T-cell (primary cell): ENCODE measurements at places on chromosomes 1 and 21. TPM values are rescaled to one million over a fixed set of nuclear protein-coding genes. Genes with fewer than 3 reads are reported as not detected.

DNA sequence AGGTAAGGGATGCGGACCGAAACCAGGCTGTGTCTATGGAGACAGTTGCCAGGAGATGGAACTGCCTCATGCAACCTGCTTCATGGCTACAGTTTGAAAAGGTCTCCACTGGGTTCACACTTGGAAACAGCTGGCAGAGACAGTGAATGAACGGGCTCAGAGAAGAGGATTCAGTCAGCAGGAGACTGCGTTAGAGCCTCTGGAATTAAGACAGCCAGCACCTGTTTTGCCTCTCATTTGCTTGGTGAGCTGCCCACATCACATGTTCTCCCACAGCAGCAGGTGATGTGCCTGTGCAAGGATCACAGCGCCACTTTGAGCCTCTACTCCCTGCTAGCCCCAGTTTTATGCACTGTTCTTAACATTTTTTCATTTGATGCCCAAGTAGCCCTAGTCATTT, 321.0 kb downstream of the PLPP3 start:
- DNase-seq = no peak

- DNase-seq = no peak
Measured at GRCh38 chr1:37776946-37777516, 12.1 kb upstream of the EPHA10 start.

KCNA2 gene
- 0.46 TPM for total RNA-seq

FCER1A gene
- total RNA-seq = not detected

DNA sequence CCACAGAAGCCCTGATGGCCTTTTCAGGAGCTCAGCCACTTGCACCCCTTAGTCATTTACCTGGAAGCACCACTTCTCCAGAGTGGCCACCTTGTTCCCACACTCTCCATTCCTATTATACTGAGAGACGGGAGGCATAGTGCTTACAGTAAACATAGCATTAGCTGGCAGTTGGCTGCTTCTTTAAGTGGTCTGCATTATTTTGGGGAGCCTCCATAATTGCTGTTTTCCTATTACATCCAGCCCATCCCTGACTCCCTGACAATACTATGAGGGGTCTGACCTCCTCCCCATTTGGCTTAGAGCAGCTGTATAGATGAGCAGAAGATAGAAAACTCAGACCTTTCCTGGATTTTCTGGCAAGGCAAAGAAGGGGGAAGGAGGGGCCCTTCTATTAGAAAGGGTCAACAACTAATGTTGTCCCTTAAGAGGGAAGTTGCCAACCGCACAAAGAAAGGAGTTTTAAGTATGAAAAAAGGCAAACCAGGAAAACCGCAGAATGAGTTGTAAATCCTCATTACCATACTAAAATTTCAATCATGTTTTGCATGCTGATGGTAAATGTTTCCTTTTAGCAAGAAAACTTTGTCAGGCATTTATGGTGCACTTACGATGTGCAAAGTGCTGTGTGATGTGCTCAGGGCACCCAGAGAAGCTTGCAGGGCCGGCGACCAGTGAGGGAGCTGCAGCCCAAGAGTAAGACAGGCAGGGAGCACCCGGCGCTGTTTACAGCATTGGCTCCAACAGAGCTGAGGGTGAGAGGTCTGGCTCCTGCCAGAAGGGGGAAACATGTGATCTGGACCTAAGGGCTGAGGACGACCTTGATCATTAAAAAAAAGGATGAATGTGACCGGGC, 167.3 kb downstream of the ZZZ3 start:
- no peak for DNase-seq

DNA sequence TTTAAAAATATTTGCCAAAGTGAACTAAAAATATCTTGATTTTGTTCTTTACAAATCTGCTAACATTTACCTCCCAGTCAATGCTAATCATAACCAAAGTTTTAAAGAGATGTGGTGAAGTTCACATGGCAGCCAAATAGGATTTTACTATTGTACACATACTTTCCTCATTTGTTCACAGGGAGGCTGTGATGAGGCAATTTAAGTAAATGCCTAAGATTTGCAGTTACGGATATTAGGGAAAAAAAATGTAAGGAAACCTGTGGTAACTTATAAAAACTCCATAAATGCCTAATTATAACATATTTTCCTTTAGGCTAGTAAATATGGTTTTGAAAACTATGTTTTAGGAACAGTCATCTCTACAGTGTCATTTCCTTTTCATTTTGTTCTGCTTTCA, 32.4 kb downstream of the RGS5 start:
- DNase-seq = no peak

GRCh38 chr1:180266275-180267210, 36.5 kb downstream of the LHX4 start:
- DNase-seq = no peak

DNA sequence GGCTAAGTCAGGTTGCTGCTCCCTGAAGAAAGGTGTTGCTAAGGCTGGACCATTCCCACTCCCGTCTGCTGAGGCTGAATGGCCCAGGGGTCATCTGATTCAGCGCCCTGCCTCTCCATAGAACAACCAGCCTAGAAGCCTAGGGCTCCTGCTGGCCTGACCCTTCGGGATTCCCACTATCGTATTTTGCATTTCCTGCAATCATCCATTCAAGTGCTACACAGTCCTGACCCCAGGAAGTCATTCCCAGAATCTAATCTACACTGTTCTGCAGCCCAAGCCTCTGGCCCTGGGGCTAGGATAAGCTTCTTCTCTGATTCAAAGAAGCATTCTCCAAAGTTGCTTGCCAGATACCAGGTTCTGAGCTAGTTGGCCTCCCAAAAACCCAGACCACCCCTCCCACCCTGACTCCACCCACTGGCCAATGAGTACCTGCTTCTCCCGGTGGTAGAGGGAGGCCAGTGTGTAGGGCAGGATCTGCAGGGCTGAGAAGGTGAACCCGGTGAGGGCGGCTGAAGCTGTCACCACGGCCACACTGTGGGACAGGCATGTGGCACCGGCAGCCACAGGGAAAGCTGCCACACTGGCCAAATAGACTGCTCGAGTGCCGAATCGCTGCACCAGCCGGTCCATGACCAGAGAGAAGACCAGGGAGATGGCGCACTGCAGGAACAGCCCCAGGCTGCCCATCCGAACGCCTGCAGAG, 18.7 kb downstream of the SLC45A3 start:
- DNase-seq = no peak

- DNase-seq = no peak
Measured at GRCh38 chr1:207245124-207245523, 76.4 kb upstream of the CD55 start.

GPR61 gene
- total RNA-seq = 0.16 TPM

GRCh38 chr1:14282707-14283106, 315.8 kb upstream of the KAZN start:
- DNase-seq = no peak

GRCh38 chr1:45979074-45979777, 153.2 kb downstream of the PIK3R3 start:
- DNase-seq = no peak

PTPRF gene
- 0.15 TPM for total RNA-seq

RCSD1 gene
- 110 TPM for total RNA-seq

GRCh38 chr1:87702455-87702854, 373.8 kb downstream of the LMO4 start:
- DNase-seq = no peak

- no peak for DNase-seq
Measured at GRCh38 chr1:66809736-66810326, 8.8 kb upstream of the INSL5 start.
